ENCODE measurements at places on chromosomes 5 and 9. TPM values are rescaled to one million over a fixed set of nuclear protein-coding genes. Genes with fewer than 3 reads are reported as not detected.

Gene TAF11L5
- not detected for total RNA-seq

Gene C9
- not detected for total RNA-seq

Gene GPR150
- 1.7 TPM for total RNA-seq

Gene DMRT2
- 2.5 TPM for total RNA-seq

Gene SPATA31C1
- not detected for total RNA-seq

Gene CAVIN4
- 0.49 TPM for total RNA-seq

Gene FAM169A
- total RNA-seq: 0.98 TPM

Gene GHR
- total RNA-seq: 16.7 TPM

Gene TRIM36
- total RNA-seq: 2.2 TPM

Gene RNF14
- 37.8 TPM for total RNA-seq

Gene GPRIN1
- total RNA-seq: 0.49 TPM

GRCh38 chr5:131413605-131414559, 150.0 kb downstream of the CDC42SE2 start:
- DNase-seq: no peak
- no peaks in the 10 kb centered on the region for H3K4me1 ChIP-seq
- H3K4me3 ChIP-seq: no peak overlapping the region
- no peaks in the 10 kb centered on the region for H3K36me3 ChIP-seq

DNA sequence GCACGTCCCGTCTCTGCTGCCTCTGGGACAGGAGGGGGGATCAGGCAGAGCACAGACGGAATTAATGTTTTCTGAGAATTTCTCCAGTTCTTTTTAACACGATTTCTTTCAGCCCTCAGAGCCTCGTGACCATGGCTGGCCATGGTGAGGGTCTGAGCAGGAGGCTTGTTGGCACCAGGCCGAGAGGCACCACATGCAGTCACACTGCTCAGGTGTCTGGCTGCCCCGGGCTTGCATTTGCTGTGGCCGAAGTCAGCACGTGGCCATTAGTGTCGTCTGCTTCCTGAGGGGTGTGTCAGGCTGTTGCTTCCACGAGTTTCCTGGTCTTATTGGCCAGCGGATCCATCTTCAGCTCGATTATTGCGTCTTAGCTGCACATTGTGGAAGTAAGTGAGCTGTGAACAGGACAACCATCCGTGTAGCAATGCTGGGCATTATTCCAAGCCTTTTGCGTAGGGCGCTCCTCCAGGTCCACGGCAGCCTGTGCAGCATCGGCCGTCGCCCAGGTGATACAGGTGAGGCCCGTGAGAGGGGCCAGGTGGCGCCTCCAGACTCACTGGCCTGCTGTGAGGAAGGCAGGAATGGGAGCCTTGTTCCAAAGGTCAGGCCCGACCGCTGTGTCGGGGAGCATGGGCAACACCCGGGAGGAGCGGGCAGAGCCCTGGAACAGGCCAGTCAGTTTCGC, 114.2 kb upstream of the CACNA1B start:
- no peaks in the 10 kb centered on the region for H3K27me3 ChIP-seq
- DNase-seq: no peak

- H3K4me3 ChIP-seq: no peak overlapping the region
- no peaks in the 10 kb centered on the region for H3K36me3 ChIP-seq
- peaks cover 55% of the 10 kb centered on the region for H3K4me1 ChIP-seq
- no peak for DNase-seq
- no peaks in the 10 kb centered on the region for H3K27me3 ChIP-seq
Observed at GRCh38 chr5:1108865-1109174, 3.0 kb downstream of the SLC12A7 start.

- no peak overlapping the region for H3K27ac ChIP-seq
- no peak for DNase-seq
- no peaks in the 10 kb centered on the region for H3K27me3 ChIP-seq
- no peaks in the 10 kb centered on the region for H3K4me1 ChIP-seq
Observed at GRCh38 chr5:106862450-106863193, 808.1 kb downstream of the EFNA5 start.

GRCh38 chr5:169098331-169099121, 202.4 kb downstream of the SLIT3 start:
- H3K27ac ChIP-seq: peak overlapping the region; percentile 44
- H3K4me3 ChIP-seq: no peak overlapping the region
- peaks cover 43% of the 10 kb centered on the region for H3K4me1 ChIP-seq
- no peaks in the 10 kb centered on the region for H3K36me3 ChIP-seq
- H3K27me3 ChIP-seq: no peaks in the 10 kb centered on the region

DNA sequence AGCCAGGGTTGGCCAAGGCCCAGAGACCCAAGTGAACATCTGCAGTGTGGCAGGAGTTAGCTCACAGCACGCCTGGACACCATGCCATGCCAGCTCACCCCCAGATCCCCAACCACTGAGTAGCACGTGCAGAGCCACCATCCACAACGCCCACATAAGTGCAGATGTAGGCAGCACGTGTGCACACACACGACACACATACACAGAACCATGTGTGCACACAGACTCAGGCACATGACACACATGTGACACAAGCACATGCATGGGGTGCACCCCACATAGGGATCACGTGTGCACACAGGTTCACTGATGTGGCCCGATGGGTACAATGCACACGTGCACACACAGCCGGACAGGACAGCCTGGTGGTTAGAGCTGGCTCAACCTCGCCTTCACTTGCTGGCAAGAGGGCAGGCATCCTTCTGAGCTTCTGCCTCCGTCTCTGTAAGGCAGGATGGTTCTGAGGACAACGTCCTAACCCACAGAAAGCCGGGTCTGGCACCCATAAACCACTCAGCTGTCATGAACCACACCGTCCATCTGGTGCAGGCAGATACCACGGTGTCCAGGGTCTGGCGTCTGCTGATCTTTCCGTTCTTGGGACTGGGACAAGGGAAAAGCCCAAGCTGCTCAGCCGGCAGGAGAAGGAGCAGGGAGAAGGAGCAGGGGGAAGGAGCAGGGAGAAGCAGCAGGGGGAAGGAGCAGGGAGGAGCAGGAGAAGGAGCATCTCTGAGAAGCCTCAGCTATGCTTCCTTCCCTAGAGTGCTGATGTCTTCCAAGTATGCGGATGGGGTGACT, 12.0 kb downstream of the LRRC26 start:
- no peaks in the 10 kb centered on the region for H3K36me3 ChIP-seq
- no peak overlapping the region for H3K4me3 ChIP-seq
- H3K4me1 ChIP-seq: peaks cover 29% of the 10 kb centered on the region
- H3K27ac ChIP-seq: no peak overlapping the region
- DNase-seq: no peak

DNA sequence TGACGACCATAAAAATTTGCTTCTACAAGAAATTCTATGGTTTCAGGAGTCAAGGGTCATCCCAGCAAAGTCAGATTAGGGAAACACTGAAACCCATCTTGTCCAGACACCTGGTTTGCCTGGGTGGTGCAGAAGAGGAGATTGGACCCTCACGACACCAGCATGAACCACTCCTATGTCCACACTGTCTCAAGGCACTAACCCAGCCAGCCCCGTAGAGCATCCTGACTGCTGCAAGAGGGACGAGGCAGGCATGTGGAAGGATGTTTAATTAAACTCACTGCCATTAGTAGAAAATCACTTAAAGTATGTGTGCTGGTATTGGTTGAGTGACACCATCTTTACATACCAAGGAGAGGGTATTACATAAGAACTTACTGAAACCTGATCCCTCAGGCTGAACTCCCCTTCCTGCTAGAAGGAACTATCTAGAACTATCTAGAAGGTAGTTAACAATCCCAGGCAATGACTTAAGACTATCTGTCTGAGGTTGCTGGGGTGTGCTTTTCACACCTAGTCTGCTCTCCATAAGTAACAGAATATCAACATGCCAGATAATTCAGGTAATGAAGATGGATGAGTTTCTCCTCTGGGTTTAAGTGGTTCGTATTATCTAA, 93.6 kb downstream of the SEMA6A start:
- H3K4me1 ChIP-seq: no peaks in the 10 kb centered on the region
- no peak overlapping the region for H3K4me3 ChIP-seq
- no peak for DNase-seq
- H3K27me3 ChIP-seq: no peaks in the 10 kb centered on the region

- DNase-seq: peak; percentile 79
- no peak overlapping the region for H3K4me3 ChIP-seq
- no peaks in the 10 kb centered on the region for H3K27me3 ChIP-seq
- no peaks in the 10 kb centered on the region for H3K36me3 ChIP-seq
Observed at GRCh38 chr5:78627766-78628165, 20.8 kb downstream of the LHFPL2 start.

DNA sequence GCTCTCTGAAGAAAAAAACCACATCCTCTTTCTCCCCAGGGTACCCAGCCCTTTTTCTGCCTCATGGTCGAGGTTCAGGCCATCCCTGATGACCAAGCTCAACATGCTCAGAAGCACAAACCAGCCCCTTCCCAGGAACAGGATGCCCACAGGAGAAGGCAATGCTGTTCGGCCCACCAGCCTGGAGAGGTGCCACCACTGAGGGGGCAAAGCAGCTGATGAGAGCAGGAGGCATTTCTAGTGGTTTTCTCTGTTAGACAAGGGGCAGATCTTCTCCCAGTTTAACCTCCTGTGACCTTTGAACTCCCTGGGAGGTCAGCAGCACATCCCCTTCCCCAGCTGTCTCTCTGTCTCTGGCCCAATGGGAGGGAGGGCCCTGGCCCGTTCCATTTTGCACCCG, 73.0 kb downstream of the PAX5 start:
- no peaks in the 10 kb centered on the region for H3K27me3 ChIP-seq
- H3K4me1 ChIP-seq: peaks cover 17% of the 10 kb centered on the region
- H3K27ac ChIP-seq: no peak overlapping the region
- H3K4me3 ChIP-seq: no peak overlapping the region
- no peaks in the 10 kb centered on the region for H3K36me3 ChIP-seq
- DNase-seq: no peak

DNA sequence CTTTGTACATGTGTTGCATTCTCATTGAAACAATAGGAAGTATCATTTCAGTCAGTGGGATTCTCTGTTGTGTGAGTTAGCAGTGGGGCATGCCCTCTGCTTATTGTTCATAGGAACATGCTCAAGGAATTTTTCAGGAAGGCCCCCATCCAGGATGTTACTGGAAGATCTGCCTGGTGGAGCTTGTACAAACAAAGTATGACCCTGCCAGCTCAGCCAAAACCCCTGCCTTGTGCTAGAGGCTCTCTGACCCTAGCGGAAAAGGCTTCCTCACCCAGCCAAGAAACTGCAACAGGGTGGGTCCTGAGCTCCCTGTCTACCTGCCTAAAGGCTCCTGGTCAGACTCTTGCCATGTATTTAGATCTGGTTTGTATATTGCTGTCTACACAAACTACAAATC, 43.2 kb downstream of the MRRF start:
- no peaks in the 10 kb centered on the region for H3K27me3 ChIP-seq
- no peak overlapping the region for H3K27ac ChIP-seq
- no peaks in the 10 kb centered on the region for H3K4me1 ChIP-seq
- no peak overlapping the region for H3K4me3 ChIP-seq
- H3K36me3 ChIP-seq: peaks cover 3% of the 10 kb centered on the region
- no peak for DNase-seq

GRCh38 chr5:112637343-112637742, 100.3 kb upstream of the APC start:
- no peaks in the 10 kb centered on the region for H3K27me3 ChIP-seq
- no peak for DNase-seq
- H3K27ac ChIP-seq: no peak overlapping the region

- no peaks in the 10 kb centered on the region for H3K27me3 ChIP-seq
- no peak overlapping the region for H3K4me3 ChIP-seq
- H3K4me1 ChIP-seq: no peaks in the 10 kb centered on the region
Observed at GRCh38 chr5:174145091-174145490, 99.6 kb downstream of the NSG2 start.

DNA sequence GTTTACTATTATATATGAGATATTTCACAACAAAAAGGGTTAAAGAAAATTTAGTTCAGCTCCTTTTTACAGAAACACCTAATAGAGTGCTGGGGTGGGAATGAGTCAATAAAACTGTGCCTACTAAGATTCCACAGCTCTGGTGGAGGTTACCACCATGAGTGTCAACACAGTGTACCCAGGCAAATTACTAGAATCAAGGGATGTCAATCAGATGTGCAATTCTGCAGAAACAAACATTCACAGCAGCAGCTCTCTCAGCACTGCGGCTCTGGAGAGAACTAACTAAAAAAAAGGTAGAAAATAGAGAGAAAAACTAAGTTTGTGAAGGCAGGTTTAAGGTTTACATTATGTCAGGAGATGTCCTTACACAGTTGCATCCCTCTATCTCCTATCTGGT, 1313.0 kb downstream of the MAT2B start:
- H3K27me3 ChIP-seq: no peaks in the 10 kb centered on the region
- no peak overlapping the region for H3K4me3 ChIP-seq
- H3K36me3 ChIP-seq: no peaks in the 10 kb centered on the region
- no peak overlapping the region for H3K27ac ChIP-seq
- no peak for DNase-seq

DNA sequence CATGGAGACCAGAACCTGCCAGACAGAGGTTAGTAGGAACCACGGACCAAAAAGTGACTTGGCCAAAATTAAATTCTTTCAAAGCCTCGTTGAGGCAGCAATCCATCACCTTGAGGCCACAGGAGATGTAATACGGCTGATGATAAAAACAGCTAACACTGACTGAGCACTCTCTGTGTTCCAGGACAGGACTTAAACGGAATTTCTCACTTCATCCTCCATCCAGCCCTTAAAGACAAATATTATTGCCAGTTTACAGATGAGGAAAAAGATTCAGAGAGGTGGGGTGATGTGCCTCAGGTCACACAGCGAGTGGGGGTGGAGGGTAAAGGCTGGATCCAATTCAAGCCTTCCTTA, 25.1 kb downstream of the STK10 start:
- no peak for DNase-seq
- H3K27me3 ChIP-seq: no peaks in the 10 kb centered on the region
- no peak overlapping the region for H3K27ac ChIP-seq
- H3K4me3 ChIP-seq: no peak overlapping the region
- no peaks in the 10 kb centered on the region for H3K4me1 ChIP-seq

DNA sequence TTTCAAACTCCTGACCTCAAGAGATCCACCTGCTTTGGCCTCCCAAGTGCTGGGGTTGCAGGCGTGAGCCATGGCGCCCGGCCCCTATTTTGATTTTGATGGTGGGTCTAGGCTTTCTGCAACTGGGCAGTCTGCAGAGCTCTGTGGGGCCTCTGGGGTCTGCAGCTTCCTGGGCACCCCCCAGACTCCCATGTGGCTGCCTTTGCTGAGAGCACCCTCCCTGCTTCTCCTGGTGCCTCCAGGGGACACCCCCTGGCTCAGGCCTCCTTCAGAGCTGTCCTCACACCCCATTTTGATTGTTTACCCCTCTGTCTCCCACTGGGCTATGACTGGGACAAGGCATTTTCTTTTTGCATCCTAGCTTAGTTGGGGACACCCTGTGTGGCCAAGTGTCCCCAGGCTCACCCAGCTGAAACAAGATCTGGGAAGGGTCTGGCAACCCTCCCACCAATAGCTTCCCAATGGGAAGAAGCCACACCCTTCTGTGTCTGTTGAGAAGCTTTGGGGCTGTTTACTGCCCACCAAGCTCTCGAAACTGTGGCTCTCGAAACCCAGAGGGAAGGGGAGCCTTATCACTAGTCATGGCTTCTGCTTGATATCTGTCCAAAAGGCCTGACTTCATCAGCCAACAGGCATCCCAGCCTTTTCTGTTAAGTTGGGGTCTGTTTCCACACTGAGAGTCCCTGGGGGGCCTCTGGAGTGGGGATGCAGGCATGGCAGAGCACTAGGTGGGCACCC, 204.4 kb upstream of the IER5L start:
- peak overlapping the region; percentile 52 for H3K4me3 ChIP-seq
- peaks cover 24% of the 10 kb centered on the region for H3K4me1 ChIP-seq
- H3K27ac ChIP-seq: peak overlapping the region; percentile 96
- DNase-seq: no peak
